ENCODE measurements at places on chromosomes 1 and 21.

- DNase-seq = peak; percentile 48
Observed at GRCh38 chr21:27329255-27329851, 362.5 kb upstream of the ADAMTS5 start.

- DNase-seq = no peak
Observed at GRCh38 chr21:37496972-37497371, 130.4 kb downstream of the DYRK1A start.

GRCh38 chr21:41885341-41886024 lies 6.3 kb upstream of the PRDM15 start:
- DNase-seq = no peak

GRCh38 chr1:17059391-17060305 lies 5.8 kb upstream of the SDHB start:
- peak; percentile 66 for DNase-seq

GRCh38 chr1:18724801-18725200 lies 94.2 kb downstream of the PAX7 start:
- DNase-seq = no peak

DNA sequence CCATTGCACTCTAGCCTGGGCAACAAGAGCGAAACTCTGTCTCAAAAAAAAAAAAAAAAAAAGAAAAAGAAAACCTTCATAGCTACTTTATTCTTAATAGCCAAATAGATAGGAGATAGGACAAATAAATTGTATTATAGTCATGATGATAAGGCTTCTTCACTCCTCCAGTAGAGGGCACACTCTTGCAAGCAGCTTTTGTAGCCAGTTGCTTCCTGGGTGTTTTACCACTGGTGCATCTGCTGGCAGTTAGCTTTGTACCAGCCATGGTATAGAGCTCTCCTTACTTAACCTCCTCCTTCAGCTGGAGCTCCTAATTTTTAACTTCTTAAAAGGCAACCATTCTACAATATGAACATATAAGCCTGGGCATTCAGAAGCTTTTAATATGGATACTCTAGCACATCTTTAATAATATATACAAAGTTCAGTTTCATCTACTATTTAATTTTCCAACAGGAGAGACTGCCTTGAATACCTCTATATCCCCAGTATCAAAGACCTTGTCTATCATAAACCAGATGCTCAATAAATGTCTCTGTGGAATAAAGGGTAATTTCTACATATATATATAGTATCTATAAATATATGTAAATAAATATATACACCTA lies 35.8 kb downstream of the EVI5 start:
- peak; percentile 61 for DNase-seq

DNA sequence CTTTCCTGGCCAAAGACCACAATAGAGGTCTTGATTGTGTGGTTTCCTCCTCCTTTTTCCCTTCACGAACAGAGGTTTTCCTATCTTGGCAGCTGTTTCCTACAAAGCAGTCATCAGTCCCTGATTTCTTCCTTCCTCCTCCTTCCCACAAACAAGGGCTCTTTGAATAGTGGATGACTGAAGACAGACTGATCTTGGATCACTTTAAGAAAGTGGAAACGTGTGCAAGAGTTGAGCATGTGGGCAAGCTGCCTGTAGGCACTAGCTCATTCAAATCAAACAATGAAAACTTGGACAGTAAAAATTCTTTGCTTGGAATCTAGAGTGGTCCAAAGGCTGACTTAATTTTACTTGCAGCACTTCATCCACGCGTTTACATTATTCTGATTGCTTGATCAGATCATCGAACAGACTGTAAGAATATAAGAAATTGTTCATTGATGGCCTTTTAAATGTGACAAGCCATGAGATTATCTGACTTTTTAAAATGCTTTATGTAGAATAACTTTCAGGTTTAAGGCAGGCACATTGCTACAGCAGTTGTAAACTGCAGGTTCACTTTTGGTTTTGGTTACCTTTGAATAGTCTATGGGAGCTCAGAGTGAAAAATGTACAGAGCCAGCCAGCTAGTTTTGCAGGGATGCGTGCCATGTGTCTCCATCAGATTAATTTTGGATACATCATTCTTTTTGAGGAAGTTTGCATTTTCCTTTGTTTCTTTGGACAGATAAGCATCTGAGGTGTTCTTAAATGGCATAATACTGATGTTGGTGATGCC lies 34.4 kb downstream of the ADGRL2 start:
- DNase-seq = peak; percentile 9

DNA sequence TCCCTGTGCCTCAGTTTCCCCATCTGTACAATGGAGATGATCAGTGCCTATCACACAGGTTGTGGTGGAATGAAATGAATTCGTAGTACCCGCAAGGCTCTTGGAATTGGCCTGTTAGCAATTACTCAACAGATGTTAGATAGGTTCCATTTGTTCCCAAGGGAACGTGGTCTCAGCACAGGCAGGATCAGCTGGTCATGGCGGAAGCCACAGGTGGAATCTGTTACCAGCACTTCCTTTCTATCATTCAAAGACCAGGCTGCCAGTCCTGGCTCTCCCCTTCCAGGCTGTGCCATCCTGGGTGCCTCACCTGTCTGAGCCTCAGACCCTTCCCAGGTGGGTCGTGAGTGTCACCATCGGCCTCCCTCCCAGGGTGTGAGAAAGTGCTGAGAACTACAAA lies 61.5 kb downstream of the FBXO2 start:
- DNase-seq = no peak

DNA sequence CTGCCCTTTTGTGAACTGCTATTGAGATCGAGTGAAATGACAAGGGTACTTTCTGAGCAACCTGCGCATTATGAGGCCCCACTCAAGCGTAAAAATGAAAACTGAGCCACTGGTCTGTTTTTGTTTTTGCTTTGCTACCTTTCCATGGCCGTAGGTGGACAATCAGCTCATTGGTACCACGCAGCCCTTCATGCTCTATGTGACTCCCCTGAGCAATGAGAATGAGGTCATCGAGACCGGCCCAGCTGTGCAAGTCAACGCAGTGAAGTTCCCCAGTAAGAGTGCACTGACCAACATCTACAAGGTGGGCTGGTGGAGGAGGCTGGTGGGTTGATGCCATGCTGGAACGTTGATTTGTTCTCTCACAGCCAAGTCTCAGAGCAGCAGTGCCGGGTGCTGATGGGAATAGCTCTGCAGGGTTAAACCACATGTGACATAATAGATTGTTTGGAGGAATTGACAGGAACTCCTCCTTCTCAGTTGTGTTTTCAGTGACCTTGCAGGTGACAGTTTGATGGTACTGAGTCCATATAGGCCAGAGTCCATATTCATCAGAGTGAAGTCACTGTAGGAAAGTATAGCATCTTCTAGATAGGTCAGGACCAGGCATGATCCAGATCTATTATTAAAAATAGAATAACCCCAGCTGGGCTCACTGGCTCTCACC lies 170.3 kb downstream of the VPS13D start:
- DNase-seq = no peak

- no peak for DNase-seq
Observed at GRCh38 chr1:159974350-159974965, 20.4 kb upstream of the SLAMF9 start.

- DNase-seq = no peak
Observed at GRCh38 chr1:209870151-209870831, 42.5 kb downstream of the UTP25 start.

DNA sequence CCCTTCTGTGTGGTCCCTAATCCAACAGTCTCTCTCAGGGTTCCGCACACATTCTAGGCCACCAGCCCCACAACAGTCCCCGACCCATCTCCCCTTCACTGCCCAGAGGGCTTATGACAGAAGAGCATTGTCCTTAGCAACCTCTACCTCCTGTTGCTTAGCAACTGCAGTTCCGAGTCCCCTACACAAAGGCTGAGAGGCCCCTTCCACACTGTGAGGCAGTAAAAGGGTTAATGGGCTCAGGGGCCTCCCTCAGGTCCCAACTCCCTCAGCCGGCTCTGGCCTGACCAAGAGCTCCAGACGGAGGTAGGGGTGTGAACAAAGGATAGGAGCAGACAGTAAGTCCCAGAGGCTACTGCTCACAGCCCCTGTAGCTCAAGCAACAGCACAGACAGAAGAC lies 4.3 kb downstream of the IGSF9 start:
- DNase-seq = no peak

DNA sequence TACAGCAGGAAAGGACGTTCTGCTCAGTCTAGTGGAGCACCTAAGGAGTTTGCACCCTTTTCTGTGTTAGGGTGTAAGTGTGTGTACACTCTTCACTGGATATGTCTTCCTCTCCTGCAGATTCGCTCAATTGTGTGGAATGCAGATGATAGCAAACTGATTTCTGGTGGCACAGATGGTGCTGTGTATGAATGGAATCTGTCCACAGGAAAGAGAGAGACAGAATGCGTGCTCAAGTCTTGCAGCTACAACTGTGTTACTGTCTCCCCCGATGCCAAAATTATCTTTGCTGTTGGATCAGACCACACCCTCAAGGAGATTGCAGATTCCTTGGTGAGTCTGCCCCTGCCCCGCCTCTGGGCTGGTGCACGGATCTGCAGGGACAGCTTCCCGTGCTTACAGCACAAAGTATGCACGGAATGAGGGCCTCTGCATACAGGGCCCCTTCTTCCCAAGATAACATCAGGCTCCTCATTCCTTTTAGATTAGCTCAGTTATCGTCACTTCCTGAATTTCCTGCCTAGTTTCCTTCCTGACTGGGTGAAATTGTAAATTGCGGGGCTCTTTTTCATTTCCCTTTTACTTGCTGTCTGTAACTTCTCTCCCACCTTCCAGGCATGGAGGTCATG lies 34.6 kb downstream of the CFAP57 start:
- peak; percentile 99 for DNase-seq

DNA sequence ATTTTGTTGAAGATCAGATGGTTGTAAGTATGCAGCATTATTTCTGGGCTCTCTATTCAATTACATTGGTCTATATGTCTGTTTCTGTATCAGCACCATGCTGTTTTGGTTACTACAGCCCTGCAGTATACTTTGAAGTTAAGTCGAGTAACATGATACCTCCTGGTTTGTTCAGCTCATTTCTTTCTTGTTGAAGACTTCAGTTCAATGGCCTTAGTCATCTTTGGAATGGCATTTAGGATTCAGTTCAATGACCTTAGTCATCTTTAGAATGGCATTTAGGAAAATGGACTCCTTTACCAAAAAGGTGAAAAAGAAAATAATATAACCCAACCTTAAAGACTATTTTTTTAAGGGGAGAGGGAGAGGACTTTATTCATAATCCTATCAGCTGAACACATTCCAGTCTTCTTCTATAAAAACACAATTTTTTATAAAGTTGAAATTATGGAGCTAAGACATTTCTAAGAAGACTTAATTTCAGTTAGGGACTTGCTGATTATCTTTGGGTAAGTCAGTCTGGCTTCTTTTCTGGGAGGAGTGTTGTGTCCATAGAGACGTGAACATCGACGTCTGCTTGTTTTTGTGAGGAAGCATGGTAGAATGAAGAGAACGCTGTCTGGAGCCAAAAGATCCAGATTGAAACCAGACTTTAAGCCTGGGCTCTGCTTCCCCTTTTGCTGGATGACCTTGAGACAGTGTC lies 48.3 kb downstream of the DDR2 start:
- DNase-seq = peak; percentile 89

GRCh38 chr21:28485301-28486022 lies 507.2 kb downstream of the LTN1 start:
- peak; percentile 96 for DNase-seq

GRCh38 chr1:41689139-41689538 lies 204.7 kb upstream of the EDN2 start:
- DNase-seq = no peak

DNA sequence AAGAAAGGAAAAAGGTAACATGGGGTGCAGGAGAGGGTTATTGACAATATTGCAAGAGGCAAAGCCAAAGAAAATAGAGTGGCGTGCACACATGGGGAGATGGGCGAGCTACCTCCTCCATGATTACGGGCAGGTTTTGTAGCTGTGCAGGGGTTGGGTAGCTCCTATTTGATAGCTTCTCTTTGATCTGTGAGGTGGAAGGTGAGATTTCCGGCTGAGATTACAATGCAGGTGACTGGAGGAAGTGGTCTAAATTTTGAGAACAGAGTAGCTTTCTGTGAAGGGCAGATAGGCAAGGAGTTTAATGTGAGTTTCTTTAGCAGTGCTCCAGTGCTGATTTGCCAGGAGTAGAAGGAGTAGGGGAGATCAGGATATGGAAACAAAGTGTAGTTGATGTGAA lies 263.4 kb downstream of the PLA2G4A start:
- no peak for DNase-seq

DNA sequence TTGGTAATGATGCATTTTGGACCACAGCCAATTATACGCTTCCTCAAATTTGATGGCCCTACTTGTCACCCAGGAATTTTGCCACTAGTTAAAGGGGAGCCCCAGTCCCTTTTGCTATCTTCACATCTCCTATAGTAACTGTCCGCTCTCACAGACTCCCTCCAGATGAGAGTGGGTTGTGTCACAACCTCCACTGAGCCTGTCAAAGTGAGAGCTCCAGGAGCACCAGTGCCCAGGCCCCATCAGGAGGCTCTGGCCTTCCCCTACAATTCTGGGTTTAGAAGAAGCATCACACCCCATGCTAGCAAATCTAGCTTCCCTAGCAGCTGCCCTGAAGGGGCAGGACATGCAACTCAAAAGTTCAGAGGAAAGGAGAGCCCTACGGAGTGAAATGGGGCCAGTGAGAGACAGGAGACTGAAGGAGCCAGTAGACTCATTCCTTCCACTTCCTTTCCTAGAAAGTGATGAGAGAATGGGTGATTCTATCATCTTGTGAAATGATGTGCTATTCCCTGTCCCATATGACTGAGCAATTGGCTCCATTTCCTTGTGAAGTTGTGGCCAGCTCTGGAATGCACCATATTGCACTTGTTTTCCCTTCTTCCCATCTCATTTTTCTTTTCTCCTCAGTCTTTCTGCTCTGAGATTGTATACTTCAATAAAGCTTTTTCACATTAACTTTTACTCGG lies 541.3 kb downstream of the DPYD start:
- peak; percentile 46 for DNase-seq

DNA sequence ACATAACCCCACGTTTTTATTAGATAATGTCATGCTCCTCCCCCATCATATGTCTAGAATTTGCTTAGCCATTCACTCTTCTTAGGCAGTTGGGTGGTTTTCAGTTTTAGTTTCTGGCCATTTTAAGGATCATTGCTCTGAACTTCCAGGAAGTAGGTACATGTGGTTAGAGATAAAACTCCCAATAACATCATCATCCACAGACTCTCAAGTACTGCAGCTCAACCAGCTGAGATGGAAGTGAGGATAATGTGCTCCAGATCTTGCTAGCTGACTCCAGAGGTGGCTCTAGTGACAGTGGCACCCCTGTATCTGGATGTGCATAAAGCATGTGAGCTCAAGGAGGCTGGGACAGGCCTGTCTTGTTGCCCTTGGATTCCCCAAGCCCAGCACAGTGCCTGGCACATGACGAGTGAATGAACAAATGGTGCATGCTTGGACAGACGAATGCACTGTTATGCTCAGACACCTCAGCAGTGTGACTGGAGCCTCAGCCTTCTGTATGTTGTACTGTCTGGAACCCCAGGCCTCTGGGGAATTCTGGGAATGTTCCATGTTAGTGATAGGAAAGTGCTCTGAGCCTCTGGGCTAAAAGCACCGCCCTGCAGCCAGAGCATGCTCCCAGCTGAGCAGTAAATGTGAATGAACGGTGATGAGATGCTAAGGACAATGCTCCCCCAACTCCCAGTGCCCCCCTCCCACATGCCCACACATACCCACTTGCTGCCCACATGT lies 16.4 kb upstream of the KCNN3 start:
- peak; percentile 42 for DNase-seq
